Memory B cell (primary cell): ENCODE measurements at places on chromosomes 7 and 10.

GRCh38 chr7:55516409-55516808 lies 55.9 kb downstream of the VOPP1 start:
- DNase-seq = no peak

DNA sequence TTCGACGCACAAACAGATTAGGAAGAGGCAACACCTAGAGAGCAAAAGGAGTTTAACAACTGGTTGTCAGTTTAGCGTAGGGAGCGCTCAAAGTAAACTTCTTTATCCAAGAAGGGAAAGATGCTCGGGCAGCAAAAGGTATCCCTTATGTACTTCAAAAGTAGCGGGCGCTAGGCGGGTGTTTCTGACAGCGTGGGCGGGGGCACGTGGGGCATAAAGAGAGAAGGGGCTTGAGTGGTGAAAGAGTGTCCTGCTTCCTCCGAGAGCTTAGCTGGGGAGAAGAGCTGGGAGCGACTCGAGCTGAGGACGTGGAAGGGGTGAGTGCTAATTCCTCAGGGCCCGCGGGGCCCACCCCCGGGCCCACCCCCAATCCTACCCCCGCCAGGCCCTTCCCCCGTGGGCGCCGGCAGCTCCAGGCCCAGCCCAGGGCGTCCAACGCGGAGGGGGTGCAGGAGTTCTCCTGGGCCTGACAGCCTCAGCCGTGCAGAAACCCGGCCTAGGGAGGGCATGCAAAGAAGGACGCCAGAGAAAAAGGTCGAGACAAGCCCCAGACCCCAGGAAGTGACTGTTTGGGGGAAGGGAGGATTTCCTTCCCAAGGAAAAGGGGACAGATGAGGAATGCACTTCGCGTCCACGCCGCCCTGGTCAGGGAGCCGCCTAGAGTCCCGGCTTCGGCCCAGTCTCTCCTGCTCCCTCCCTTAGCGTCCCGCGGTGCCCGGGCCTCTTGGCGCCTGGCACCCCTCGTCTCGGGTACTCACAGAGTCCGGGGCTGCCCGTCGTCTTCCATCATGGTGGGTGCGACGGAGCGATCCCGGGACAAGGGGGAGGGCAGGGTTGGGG lies 868 bp downstream of the TIAL1 start:
- DNase-seq = peak; percentile 47

DNA sequence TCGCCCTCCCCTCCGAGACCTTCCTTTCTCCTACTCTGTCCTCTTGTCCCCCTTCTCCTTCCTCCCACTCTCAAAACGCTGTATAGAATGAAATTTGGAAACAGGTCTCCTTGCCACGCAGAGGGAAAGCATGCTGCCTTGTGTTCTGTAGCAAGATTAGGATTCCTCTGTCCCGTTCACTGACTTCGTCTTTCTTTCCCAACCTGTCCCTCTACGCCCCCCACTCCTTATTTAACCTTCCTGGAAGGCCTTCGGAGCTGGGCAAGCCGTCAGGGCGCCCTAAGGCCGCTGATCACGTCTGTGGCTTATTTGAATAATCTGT lies 1.3 kb downstream of the HOXA9 start:
- DNase-seq = peak; percentile 32

- DNase-seq = no peak
These were observed 1673.4 kb downstream of the REEP3 start for GRCh38 chr10:65194555-65194954.

DNA sequence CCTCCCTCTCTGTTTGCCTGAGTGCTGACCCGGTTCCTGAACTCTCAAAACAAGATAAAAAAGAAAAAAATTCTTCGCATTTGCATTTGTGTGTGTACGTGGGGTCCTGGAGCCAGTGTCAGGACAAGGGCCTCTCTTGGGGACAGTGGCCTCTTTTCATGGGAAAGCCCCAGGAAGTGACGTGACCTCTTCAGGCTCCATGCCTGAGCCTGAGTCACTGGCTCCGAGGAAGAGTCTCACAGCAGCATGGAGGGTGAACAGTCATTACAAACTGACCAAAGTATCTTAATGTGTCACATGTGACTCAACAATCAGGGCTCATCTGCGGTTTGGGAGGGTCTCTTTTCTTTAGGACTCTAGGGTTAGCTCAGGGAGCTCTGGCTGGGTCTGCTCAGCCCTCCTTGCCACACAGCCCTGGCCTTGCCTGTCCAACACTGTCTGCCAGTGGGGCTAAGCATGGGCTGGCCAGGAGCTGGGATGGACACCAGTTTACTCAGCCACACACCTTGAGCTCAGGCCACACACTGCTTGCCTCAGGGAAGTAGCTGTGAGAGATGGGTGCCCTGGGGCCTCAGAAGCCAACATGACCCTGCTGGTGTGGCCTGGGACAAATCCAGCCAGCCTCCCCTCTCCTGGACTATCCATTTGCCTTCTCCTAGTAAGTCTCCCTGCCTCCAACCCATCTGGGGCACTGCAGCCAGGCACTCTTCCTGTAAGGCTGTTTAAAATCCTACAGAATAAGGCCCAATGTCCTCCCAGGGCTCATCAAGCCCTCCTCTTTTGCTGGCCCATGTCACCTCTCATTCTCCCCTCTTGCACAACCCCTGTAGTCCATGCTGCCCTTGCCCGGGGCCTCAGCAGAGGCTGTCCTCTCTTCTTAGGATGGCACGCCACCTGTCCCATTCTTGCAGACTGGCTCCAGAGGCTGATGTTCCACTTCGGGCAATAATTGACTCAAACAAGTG lies 10.5 kb downstream of the TMEM273 start:
- DNase-seq = no peak

GRCh38 chr10:27253576-27253975 lies 13.0 kb upstream of the ACBD5 start:
- DNase-seq = no peak

GRCh38 chr10:78307576-78307975 lies 273.9 kb downstream of the RPS24 start:
- no peak for DNase-seq

DNA sequence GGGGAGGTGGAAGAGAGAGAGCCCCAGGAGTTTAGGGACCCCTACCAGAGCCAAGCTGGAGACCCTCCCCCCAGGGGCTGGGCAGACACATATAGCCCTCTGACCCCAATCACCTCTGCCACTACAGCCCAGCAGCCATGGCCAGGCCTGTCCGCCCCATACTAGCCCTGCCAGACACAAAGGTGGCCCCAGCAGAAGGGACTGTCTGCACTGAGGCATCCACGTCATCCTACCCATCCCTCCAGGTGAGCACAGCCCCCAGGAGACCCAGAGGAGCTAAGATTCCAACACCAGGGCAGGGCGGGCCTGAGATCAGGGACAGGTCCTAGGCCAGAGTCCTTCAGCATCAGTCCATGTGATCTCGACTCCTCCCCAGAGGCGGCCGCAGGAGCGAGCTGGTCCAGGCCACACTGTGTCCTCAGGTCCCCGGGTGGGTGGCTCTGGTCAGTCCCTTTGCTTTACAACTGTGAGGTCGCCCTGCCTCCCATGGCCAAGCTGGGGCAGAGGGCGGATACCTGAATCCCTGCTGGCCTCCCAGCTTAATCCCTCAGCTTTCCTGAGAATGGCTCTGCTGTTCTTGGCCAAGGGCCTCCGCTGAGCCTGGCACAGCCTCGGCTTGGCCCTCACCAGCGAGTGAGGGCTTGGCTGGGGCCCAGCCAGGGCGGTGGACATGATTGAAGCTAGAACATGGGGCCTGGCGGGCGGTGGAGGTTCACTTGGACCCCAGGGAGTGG lies 14.3 kb upstream of the ELN start:
- no peak for DNase-seq

DNA sequence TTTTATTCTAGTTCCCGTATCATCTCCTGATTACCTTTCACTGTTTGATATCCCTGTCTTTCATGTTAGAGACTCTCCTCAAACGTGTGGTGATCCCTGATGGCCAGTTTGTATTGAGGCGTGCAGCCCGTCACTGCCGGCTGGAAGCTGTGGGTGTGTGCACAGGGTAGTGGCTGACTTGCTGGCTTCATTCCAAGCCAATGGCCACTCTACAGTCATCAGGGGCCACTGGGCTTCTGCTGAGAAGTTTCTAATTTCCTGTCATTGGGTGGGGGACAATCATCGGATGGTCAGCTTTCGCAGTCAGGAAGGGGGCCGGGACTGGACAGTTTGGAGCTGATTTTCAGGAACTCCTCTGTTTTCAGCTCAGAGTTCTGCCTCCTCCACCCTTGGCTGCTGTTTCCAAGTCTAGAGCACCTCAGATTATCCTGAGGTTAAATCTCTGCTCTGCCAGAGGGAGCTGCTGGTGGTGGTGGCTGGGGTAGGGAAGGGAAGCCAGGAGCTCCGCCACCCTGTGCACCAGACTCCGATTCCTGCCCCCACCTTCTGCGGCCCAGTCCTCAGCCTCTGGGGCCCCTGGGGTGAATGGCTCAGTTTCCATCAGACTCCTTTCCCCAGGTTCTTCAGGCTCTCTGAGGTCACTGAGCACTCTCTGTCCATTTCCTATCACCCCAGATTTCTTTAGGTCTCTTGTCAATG lies 34.9 kb downstream of the BAIAP2L1 start:
- no peak for DNase-seq

DNA sequence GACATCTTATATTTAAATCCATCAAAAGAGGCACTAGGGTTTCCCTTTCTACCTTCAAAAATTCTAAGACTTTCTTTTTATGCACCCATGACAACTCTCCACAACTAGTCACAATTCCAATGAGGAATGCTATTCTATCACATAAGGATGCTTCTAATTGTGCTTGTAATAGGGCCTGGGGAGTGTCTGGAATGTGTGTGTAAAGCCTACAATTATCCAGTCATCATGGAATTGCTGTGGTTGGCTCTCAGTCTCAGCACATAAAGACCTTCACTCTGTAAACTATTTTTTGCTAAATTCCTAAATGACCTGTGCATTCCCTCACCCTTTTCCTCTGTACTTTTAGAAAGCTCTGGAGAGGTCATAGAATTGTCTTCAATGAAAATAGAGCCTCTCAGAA lies 86.7 kb downstream of the EPDR1 start:
- DNase-seq = no peak

DNA sequence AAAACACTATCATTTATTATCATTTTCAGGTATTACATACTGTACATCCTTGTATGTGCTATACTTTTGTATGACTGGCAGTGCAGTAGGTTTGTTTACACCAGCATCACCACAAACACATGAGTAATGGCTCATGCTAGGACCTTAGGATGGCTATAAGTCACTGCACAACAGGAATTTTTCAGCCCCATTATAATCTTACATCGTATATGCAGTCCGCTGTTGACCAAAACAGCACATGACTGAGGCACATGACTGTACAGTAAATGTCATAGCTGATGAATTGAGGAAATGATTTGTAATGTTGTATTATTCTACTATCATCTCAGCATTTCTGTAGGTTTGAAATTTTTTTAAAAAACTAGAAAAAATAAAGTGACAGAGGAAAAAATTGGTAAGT lies 38.6 kb downstream of the BPGM start:
- DNase-seq = no peak

DNA sequence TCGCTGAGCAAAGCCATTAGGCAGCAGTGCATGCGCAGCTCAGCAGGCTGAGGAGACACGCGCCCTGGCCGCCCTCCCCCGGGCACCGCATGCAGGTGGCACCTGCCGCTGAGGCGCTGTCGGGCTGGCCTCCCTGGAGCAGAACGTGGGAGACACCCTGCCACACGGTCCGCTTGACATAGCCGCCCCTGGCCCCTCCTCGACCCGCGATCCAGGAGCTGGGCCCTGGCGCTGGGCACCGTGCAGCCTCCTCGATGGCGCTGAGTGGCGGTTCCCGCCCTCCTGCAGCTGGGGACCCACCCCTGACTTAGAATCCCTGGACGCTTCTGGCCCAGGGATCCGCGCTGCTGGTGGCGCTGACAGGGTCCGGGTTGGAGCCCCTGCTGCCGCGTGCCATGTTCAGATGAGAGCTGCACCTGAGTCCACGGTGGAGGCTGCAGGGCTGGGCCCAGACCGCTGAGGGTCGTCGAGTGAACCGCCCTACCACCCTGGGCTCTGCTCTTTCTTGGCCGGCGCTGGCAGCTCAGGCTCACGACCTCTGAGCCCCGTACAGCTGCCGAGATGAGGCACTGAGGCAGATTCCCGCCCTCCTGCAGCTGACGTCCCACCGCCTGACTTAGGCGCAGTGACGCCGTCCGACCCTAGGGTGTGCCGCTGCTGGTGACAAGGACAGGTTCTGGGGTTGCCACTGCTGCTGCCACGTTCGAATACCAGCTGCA lies 116.8 kb downstream of the OR13A1 start:
- no peak for DNase-seq

DNA sequence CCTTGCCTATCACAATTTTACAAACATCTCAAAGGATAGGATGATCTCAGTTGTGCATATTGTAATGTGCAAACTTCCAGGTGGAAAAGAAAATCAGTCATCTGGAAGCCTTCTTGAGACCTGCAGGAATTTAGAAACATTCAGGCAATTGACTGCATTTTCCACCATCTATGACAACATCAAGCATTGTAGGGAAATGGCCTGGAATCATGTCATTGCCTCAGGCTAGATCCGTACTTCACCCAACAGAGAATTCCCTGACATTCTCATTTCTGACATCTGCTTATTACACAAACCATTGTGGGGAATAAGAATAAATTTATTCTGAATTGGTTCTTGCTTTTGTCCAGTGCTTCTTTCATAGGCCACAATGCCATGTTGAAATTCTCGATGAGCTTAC lies 124.9 kb upstream of the NPVF start:
- DNase-seq = no peak

DNA sequence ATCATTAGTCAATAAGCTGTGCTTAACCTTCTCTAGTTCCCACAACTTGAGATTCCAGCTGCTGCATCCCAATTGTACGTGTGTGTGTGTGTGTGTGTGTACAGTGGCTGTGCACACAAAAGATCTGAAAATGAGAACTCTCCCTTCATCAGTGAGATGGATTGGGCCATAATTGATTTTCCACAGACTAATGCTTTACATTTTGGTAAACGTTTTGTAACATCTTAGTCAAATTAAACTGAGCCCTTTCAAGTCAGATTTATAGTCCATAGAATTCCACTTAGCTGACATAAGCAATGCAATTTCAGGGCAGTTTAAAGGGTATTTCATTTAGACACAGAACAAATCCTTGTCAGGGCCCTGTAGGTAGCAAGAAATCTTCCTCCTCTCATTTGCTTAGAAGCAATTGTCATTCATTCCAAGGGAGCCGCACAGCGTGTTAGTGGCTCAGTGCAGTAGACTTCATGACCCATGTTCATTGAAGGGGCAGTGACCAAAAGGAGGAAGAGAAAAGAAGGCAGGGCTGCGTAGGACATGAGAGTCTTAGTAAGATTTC lies 1123.5 kb upstream of the AUTS2 start:
- DNase-seq = no peak

- DNase-seq = no peak
These were observed 2.5 kb downstream of the HOXA4 start for GRCh38 chr7:27128034-27128433.

- no peak for DNase-seq
These were observed 1.7 kb downstream of the SH2B2 start for GRCh38 chr7:102288285-102288930.

DNA sequence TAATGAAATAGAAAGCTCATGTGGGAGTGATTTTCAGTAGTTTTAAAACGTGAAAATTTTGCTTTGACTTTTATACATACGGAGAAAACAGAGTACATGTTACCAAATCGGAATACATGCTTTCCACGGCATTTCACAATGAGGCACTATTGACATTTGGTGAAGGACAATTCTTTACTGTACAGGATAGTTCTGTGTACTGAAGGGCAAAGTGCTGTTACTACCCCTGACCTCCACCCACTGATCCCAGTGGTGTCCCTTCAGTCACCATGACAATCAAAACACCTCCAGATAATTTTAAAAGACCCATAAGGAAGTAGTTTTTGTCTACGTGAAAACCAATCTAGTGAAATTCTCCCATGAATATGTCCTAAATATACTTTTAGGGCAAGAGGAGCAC lies 33.1 kb upstream of the ANK3 start:
- DNase-seq = no peak
